Stimulated activated CD8-positive, alpha-beta memory T cell treated with anti-CD3 and anti-CD28 coated beads, Interleukin-7, amount 100 ng/mL, for 48 hours (primary cell): ENCODE measurements at places on chromosomes 6 and 20.

- DNase-seq, result peak; percentile 17
Measured at GRCh38 chr6:710601-711571, 17.9 kb upstream of the EXOC2 start.

- DNase-seq, result no peak
Measured at GRCh38 chr6:155388591-155388990, 67.0 kb downstream of the NOX3 start.

DNA sequence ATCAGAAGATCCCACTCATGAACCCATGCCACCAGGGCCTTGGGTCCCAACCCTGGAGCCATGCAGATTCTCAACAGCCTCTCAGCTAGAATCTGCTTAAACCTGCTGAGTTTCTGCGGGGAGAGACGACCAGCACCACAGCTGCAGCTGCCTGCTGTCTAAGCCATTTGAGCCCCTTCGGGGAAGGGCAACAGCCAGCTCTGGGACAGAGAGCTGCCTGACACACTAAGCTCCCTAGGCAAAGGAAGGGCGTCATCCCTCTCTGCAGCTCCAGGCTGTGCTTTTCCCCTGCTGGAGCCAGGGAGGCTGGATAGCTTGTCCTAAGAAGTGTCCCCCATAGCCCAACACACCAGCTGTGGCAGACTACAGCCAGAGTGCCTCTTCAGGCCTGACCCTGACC, 182.5 kb downstream of the OTOR start:
- no peak for DNase-seq

DNA sequence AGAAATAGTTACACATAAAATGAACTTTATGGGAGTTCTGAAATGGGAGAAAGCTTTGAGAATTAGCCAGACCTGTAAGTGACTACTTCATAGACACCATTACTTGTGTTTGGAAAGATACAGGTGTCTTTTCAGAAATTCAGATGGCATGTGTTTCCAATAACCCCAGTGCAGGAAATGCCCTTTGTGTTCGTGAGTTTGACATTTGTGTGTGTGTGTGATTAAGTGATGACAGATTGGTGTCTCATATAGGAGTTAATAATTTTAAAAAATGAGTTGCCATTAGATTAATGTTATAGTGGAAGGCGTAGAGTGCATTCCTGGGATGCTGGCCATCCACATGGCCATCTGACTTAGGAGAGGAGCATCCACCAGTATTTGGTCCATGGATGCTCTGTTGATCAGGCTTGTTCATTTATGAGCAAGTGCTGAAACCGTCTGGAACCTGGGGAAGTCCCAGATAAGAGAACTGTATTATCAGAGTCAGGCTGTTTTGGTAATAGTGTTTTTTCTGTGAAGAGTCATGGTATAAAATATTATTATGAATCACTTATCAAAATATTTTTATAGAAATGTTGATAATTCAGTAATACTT, 3.1 kb downstream of the STK4 start:
- DNase-seq, result no peak

DNA sequence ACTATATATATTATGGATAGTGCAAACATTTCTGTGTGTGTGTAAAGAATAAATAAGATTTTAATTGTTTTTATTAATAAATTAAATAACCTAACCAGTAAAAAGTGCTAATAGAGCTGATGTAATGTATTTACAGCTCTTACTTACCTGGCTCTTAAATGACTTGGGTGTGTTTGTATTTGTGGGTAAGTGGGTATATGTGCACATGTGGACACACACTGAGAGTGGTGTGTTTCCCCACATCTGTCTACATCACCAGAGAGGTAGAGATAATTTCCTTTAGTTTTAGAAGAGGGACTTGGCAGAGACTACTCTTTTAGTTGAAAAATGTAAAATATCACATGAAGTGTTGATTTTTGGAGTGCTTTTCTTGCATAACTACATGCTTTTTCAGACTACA, 76.0 kb downstream of the UST start:
- no peak for DNase-seq
